NCI-H1105 (cell line): ENCODE measurements at places on chromosomes 5 and 9.

- no peak for DNase-seq
These were observed 27.2 kb downstream of the FBXW2 start for GRCh38 chr9:120765910-120766425.

DNA sequence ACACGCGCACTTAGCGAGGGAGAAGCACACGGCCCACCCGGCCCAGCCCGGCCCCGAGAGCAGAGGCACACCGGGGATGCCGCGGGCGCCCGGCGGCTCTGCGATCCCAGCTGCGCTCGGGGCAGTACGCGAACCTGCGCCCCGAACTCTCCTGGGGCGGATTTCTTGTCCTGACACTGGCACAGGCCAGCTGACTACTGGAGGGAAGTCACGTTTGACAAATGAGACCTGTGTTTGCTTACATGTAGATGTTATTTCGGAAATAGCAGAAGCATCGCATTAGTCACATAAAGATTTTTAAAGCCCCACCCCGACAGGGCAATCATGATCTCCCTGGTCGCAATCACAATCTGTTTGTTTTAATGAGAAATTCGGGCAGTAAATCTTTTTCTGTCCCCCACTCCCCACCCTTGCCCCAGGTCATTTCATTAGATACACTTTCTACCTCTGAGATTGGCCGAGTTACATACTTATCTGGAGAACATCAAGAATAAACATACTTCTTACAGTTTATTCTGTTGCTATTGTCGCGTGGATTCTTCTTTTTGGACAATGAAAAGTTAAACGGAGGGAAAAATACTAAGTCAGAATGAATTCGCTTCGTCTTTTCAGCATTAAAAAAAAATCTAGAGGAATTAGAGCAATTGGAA lies 518.9 kb downstream of the CTNND2 start:
- DNase-seq = no peak

GRCh38 chr5:18985171-18985758 lies 1002.7 kb downstream of the CDH18 start:
- DNase-seq = no peak

DNA sequence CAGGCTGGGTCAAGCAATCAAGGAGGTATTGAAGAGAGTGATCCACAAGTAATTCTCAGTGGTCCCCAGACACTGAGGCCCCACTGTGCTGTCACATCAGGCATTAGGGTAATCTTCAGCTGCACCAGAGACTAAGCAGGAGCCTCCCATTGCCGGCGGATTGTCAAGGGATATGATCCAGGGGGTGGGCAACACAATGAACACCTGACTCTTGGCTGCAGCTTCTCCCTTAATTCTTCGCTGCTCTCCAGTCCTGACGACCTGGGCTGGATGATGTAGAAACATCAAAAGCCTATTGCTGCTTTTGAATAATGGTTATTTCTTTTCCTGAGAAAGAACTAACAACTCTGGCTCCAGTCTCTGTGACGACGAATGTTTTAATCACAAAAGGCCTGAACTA lies 78.4 kb upstream of the IFNK start:
- DNase-seq = no peak

DNA sequence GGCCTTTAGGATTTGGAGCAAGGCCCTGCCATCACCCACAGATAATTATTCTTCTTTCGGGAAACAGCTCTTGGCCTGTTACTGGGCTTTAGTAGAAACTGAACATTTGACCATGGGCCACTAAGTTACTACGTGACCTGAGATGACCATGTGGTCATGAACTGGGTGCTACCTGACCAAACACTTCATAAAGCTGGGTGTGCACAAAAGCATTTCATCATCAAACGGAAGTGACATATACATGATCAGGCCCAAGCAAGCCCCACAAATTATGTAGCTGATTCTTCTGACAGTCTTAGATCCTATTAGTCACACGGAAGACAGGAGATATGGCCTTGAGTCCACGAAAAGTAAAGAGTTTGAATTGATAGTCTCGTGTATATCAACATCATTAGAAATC lies 130.9 kb upstream of the FBN2 start:
- no peak for DNase-seq

DNA sequence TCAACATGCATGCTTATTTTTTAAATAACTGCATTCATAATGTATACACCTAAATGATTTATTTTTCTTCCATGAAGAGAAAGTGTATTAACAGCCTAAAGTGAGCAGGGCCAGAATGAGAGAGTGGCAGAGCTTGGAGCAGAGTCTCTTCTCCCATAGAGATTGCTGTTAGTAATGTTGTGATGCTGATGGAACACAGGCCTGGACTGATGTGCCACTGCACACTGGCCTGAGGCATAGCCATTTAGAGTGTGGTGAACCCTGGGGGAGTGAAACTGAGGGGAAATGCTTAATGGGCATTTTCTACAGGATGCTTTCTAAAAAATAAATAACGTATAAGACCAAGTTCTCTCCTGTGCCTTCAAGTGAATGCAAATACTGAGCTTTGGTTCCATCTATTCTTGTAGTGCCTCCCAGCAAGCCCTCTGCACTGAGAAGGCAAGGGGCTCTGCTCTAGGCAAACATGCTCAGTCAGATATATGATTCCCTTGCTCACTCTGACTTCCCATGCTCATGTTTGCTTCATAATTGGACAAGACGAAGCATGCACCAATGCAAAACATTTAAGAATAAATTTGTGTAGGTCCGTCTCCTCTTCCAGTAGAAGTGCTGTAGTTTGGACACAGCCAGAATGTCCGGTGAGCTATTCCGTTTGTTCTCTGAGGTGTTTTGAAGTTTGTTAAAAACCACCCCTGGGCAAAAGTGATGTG lies 185.7 kb downstream of the PBX3 start:
- DNase-seq = no peak

GRCh38 chr9:134188386-134189144 lies 24.2 kb upstream of the RNU6ATAC start:
- no peak for DNase-seq

DNA sequence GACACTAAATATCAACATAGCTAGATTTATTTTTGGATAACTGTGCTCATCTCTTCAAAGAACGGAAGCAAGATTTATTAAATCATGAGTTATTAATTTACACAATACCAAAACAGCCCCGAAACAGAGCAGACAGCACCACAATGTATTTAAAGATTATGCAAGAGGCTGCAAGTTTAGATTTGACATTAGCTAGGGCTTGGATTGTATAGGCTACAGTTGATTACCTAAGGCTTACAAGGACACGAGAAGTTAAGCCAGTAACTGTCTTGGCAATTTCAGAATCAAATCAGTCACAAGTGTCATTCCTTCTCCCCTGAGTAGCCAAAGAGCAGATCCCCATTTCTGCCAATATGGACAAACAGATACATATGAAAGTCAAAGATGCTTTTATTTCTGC lies 152.6 kb downstream of the MED27 start:
- no peak for DNase-seq

DNA sequence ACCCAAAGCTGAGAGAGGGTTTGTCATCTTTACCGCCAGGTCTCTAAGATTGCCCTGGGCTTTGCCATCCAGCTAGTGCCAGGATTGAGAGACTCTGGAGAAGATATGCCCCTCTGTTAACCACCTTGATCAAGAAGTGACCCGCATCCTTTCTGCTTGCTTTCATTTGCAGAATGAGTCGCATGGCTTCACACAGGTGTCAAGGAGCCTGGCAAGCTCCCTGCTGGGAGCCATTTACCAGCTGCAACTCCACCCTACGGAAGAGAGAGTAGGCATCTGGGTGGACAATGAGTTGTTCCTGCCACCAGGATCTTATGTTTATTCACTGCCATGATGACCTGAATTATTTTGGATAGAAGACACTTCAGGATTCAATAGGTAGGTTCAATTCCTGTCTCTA lies 43.0 kb downstream of the HSD17B3 start:
- no peak for DNase-seq

- no peak for DNase-seq
These were observed 55.2 kb upstream of the PSD2 start for GRCh38 chr5:139740138-139740991.

DNA sequence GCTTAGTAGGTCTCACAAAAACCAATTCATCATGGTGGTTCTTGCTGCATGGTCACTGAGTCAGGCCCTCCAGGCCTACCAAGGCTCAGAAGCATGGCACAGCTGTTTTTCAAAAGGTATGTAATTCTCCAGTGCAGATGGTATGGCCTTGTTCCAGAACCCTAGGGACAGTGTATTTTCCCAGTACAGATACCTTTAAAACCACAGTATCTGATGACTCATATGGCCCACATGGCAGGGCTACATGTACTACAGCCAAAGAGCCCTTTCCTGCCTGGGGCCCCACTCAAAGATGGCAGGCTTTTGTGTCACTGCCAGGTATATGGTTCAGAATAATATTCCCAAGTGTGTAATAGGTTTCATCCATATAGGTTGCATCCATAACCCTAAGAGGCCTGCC lies 16.5 kb downstream of the CSF2 start:
- no peak for DNase-seq

DNA sequence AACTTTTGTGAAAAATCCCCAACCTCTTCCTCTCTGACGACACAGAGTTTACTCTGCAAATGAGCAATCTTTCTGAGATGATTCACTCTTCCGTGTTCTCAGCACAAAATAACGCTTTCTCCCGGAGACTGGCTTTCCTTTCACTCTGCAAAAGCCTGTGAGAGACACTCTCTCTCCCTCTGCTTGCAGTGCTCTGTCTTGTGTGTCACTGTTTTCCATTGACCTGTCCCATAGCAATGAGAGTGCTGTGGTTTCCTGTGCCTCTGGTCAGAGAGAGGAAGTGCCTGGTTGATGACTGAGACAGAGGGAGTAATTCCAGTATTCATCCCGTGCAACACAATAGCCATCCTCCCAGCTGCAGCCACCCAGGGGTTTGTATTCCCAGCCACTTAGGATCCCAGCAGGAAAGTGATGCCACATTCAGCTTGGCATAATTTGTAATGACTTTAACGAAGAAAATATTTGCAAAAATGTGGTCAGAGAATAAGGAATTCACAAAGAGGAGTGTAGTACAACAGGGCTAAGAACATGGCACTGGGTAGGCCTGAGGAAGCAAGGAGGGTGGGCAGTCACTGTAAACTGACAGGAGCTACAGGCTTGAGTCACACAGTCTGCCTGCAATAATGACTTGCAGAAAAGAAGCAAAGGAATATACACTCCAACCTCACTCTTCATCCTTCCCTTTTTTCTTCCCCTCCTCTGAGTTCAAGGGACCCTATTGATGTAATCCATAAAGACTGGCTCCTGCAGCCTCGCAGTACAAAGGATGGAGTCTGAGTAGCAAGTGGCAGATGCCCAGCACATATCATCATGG lies 463.5 kb upstream of the RGMB start:
- DNase-seq = no peak

- DNase-seq = no peak
These were observed 45.2 kb downstream of the RNF130 start for GRCh38 chr5:180026320-180026719.

DNA sequence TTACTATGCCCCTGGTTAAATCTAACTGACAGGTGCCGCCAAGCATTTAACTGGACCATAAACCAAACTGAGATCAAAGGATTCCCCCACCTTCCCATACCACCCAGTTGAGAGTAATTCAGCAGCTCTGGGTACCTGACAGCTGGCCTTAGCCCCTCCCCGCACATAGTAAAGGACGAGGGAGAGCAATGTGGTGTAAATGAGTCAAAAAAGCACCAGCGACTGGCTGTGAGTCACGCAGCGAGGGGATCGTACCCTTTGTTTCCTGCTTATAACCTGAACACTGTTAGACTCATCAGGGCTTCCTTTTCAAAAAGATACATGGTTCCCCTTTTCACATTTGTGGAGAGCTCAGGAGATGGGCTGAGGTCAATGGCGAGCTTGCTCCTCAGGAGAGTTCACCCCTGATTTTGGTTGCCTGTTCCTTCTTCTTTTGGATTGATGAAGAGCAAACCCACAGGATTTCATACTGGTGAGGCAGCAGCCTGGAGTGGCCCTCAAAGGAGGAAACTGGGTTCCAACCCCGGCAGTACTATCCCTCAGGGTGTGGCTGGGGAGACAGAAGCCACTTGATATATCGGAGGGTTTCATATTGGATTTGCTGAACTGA lies 71.5 kb downstream of the ANKRD33B start:
- DNase-seq = no peak

GRCh38 chr9:105413525-105413924 lies 34.3 kb upstream of the FSD1L start:
- no peak for DNase-seq

- peak; percentile 59 for DNase-seq
These were observed 1152.9 kb upstream of the CDH6 start for GRCh38 chr5:30040488-30041118.

DNA sequence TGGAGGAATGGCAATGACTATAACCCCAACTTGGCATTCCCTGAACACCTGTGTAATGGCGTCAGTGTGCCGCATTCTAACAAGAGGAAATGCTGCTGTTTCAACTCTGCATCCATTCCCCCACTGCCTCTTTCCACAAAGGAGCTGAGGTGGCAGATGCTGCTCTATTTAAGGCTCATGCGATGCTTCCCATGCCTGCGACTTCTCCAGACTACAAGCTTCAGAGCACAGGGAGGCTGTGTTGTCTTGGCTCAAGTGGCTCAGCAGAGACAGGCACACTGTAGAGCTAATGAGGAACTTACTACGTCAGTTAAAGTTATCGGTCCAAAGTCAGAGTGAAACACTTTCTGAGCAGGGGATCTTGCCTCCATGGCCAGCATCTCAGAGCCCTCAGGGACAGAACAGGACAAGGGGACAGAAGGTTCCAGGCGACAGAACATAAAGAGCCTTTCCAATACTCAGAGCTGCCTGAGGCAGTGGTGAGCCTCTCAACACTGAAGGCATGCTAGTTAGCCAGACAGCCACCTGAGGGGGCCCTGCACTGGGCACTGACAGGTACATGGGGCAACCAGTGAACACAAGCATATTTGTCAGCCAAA lies 21.8 kb downstream of the TNIP1 start:
- DNase-seq = no peak

- no peak for DNase-seq
These were observed 41.3 kb upstream of the PAM start for GRCh38 chr5:102713682-102714231.

DNA sequence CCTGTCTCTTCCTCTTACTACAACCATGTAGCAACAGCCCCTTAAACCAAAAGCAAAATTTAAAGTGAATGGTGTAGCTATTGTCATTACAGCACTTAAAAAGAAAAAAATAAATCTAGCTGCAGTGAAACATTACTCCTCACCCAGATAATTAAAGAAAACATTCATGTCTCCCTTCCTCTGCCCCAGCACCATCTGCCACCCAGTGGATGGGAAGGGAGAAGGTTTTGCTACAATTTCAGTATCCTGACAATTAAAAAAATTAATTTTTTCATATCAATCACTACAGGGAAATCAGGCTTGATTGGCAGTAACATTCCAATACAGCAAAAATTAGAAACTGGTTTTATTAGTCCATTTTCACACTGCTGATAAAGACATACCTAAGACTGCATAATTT lies 147.4 kb upstream of the PUM3 start:
- no peak for DNase-seq

GRCh38 chr9:130101915-130102314 lies 48.2 kb downstream of the GPR107 start:
- no peak for DNase-seq

DNA sequence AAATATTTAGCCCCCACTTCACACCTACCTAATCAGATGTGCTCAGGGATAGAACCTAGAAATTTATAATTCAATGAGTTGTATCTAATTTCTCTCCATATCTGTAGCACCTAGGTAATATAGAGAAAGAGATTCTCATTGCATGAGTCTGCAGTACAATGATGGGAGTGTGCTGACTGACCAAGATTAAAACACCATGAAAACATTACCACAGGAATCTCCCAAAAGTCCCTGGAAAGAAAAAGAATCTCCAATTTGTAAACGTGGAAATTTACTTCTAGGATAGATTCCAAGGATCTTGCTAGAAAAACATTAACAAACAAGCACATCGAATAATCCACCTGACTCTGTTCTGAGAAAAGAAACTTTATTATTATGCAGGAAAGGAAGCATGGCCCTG lies 45.0 kb upstream of the DMRTA1 start:
- no peak for DNase-seq
